ENCODE measurements at places on chromosomes 1 and 21.
A peak's percentile ranks its signal among the peaks of the same experiment; 100 is the strongest.

DNA sequence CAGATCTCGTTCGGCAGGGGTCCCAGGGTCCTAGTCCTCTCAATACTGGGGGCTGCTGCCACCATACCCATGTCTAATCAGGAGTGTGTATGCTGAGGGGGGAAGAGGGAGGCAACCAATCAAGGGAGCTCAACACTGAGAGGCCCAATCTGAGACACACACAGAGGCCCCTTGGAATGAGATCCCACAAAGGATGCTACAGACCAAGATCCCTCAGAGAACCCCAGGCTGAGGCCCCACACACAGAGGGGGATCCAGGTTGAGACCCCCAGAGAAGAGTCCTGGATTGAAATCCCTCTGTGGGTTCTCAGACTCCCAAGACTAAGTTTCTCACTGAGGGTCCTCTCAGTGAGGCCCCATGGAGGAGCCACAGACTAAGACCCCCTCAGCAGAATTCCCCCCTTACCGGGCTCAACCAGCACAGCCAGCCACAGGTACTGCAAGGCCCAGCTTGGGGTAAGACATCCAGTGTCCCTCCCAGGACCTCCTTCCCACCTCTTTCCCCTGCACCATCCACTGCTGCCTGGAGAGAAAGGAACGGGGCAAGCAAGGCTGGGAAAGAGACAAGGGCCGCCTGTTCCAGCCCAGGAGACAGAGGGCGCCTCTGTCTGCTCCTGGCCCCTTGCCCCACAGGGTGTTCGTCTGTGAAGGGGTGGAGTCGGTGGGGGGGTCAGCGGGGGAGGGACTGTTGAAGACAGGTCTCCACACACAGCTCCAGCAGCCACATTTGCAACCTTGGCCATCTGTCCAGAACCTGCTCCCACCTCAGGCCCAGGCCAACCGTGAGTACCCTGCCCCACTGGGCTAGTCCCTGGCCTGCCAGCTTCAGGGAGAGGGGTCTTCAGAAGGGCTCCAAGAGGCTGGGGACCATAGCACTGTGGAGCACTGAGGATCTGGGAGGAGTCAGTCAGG, at the start of gene S100A1:
Gene S100A1, plus strand, starts transcription at position 720 of the 912 bp plus-strand sequence. CDS start 2,088 bp downstream, outside the sequence.
- DNase-seq = no peak

GRCh38 chr1:76764638-76765454, 102.4 kb upstream of the ST6GALNAC5 start:
- no peak for DNase-seq

- no peak for DNase-seq
Observed at GRCh38 chr1:40396420-40396819, 22.9 kb downstream of the SMAP2 start.

GRCh38 chr1:203026031-203026665, at the start of gene PPFIA4:
Gene PPFIA4, plus strand, starts transcription at chr1:203026491. Its CDS starts 12,518 bp downstream, at chr1:203039009.
- peak; percentile 63 for DNase-seq

DNA sequence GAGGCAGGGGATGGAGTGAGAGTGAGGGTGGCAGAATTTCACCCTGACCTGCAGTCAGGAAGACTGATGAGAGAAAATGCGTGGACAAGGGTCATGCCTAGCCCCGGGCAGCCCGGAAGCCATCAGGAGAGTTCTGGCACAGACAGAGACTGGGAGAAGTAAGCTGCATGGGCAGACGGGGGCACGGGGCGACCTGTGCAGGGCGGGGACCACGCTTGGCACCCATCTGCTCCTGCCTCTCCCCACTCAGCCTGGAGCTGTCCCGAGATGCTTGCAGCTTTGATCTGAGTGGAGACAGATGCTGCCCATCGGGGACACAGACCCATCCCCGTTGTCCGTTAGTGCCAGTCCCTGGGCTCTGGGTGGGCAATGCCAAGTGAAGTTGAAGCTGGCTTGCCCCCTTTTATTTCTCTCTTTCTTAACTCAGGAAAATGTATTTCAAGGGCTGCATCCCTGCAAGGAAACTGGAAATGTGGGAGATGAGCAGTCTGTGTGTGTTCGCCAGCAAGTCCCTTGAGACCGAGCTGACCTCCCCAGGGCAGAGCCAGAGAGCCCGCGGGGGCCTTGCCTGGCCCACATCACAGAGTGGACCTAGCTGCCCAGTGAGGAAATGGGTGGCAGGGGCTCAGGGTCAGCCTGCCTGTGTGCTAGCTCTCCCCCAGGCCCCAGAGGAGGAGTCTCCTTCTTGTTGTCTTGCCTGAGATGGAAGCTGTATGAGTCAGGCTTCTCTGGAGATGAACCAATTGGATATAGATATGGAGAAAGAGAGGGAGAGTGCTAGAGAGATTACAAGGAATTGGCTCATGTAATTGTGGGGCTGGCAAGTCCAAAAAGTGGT, 121.3 kb upstream of the C1orf174 start:
- DNase-seq = no peak

GRCh38 chr1:50967416-50968157, 2.5 kb upstream of the CDKN2C start:
- peak; percentile 58 for DNase-seq

DNA sequence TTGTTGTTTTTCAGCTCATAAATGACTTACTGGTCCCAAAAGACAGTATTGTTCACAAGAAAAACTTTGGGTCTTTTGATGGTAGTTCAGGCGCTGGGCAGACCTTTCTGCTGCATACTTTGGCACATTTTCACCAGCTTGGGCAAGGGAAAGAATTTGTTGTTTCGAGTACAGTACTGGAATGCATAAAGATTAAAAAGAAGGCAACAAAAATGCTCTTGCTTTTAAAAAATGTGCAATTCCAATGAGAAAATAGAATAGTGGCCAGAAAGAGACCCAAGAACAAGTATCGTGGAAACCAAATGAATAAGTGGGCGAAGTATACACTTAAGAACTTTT, 56.0 kb downstream of the CLIC6 start:
- DNase-seq = no peak

GRCh38 chr1:206465951-206466350, 4.3 kb upstream of the IKBKE start:
- DNase-seq = no peak

- no peak for DNase-seq
Observed at GRCh38 chr21:40531431-40532110, 315.4 kb downstream of the DSCAM start.

- no peak for DNase-seq
Observed at GRCh38 chr1:246110343-246111219, 396.5 kb downstream of the SMYD3 start.

All from Kasumi-1 (cell line).